ENCODE measurements at places on chromosomes 1 and 21.
A peak's percentile ranks its signal among the peaks of the same experiment; 100 is the strongest.

GRCh38 chr1:181482521-181483284 lies 614 bp upstream of the CACNA1E start:
- H3K27me3 ChIP-seq, result peaks cover 73% of the 10 kb centered on the region
- no peak for DNase-seq
- peaks cover 32% of the 10 kb centered on the region for H3K4me1 ChIP-seq
- H3K36me3 ChIP-seq, result no peaks in the 10 kb centered on the region
- H3K4me3 ChIP-seq, result peak overlapping the region; percentile 36

GRCh38 chr21:33075596-33076195 lies 5.8 kb downstream of the OLIG1 start:
- no peak overlapping the region for H3K27ac ChIP-seq
- no peaks in the 10 kb centered on the region for H3K36me3 ChIP-seq
- DNase-seq, result no peak
- H3K27me3 ChIP-seq, result peaks cover 75% of the 10 kb centered on the region

DNA sequence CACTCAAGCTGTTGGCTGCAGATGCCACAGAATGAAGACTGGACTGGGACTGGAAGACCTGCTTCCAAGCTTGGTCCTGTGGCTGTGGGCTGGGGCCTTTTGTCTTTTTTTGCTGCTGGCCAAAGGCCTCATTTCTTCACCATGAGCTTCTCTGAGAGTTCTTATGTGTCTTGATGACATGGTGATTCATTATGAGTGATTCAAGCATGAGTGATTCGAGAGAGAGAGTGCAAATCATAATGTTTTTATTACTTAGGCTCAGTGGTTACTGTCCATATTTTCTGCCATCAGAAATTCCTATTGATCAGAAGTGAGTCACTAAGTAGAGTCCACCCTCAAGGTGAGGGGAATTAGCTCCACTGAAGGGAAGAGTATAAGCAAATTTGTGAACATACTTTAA lies 94.0 kb downstream of the PCP4 start:
- peaks cover 9% of the 10 kb centered on the region for H3K4me1 ChIP-seq
- H3K36me3 ChIP-seq, result no peaks in the 10 kb centered on the region
- no peak overlapping the region for H3K4me3 ChIP-seq
- no peak for DNase-seq
- no peaks in the 10 kb centered on the region for H3K27me3 ChIP-seq
- H3K27ac ChIP-seq, result no peak overlapping the region

DNA sequence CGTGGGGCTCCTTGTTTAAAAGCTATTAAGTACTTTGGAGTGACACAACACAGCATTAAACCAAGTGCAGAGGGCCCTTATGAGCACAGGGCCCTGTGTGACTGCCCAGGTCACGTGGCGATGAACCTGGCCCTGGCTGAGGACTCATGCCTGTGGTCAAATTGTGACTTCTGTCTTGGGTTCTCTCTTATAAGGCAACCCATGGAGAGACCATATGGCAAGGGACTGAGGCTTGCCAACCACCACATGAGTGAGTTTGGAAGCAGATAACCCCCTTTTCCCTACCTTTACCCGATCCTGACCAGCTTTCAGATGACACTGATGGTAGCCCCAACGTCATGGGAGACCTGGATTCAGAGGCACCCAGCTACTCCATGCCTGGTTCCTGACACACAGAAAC lies 140.5 kb downstream of the ZBTB18 start:
- no peak overlapping the region for H3K27ac ChIP-seq
- no peak for DNase-seq
- no peak overlapping the region for H3K4me3 ChIP-seq
- no peaks in the 10 kb centered on the region for H3K36me3 ChIP-seq
- no peaks in the 10 kb centered on the region for H3K27me3 ChIP-seq

DNA sequence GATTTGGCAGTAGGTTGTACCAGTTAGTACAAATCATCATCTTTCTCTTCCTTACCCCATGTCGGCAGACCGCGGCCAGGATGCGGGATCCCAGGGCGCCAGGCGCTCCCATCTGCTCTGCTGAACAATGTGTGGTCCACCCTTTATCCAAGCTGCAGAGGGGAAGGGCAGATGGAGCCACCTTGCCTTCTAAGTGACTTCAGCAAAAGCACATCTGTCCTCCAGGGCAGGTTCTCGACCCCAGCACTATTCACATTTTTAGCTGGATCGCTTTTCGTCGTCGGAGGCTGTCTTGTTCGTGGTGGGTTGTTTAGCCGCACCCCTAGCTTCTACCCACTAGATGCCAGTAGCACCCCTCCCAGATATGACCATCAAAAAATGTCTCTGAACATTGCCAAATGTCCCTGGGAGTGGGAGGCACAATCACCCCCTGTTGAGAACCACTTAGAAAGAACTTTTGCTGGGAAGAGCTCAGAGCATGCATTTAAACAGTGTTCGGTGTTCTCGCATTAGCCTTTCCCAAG lies 58.1 kb upstream of the SIM2 start:
- H3K27ac ChIP-seq, result no peak overlapping the region
- H3K36me3 ChIP-seq, result no peaks in the 10 kb centered on the region

DNA sequence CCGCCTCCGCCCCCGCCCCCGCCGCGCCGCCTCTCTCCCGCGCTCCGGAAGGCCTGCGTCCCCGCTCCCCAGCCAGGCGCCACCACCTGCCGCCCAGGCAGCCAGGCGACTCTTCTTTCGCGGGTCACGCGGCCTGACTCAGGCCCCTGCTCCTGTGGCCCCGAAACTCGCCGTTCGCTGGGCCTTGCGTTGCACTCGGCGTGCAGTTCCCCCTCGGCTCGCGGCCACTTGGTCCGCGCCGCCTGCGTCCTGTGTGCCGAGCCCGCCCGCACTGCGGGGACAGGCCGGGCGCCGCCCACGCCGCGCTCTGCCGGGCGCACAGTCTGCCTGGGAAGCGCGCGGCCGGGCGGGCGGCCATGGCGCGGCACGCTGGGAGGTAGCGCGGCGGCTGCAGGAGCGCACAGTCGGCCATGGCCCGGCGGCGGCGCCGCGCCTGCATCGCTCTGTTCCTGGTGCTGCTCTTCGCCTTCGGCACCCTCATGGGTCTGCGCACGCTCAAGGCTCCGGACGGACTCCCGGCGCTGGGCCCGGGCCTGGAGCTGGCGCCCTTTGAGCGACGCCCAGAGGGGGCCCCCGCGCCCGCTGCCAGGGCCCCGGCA lies at the start of gene MANEAL:
TSS of gene MANEAL (plus strand) at position 75 of the 599 bp plus-strand sequence. CDS start at position 411, 336 bp downstream.
- H3K36me3 ChIP-seq, result no peaks in the 10 kb centered on the region
- H3K4me3 ChIP-seq, result peak within 1 kb of the TSS; percentile 40
- peaks cover 21% of the 10 kb centered on the region for H3K4me1 ChIP-seq
- no peak for DNase-seq
- peak within 1 kb of the TSS; percentile 33 for H3K27ac ChIP-seq

DNA sequence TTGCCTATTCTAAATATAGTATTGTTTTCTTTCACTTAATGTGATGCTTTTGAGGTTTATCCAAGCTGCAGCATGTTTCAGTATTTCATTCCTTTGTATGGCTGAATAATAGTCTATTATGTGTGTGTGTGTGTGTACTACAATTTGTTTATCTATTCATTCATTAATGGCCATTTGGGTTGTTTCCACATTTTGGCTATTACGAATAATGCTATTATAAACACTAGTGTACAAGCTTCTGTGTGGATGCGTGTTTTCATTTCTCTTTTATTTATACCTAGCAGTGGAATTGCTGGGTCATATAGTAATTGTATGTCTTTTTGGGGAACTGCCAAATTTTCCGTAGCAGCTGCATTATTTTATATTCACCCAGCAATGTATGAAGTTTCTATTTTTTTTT lies 15.0 kb upstream of the THEM5 start:
- no peak for DNase-seq
- no peaks in the 10 kb centered on the region for H3K27me3 ChIP-seq
- H3K4me3 ChIP-seq, result no peak overlapping the region
- no peaks in the 10 kb centered on the region for H3K4me1 ChIP-seq

DNA sequence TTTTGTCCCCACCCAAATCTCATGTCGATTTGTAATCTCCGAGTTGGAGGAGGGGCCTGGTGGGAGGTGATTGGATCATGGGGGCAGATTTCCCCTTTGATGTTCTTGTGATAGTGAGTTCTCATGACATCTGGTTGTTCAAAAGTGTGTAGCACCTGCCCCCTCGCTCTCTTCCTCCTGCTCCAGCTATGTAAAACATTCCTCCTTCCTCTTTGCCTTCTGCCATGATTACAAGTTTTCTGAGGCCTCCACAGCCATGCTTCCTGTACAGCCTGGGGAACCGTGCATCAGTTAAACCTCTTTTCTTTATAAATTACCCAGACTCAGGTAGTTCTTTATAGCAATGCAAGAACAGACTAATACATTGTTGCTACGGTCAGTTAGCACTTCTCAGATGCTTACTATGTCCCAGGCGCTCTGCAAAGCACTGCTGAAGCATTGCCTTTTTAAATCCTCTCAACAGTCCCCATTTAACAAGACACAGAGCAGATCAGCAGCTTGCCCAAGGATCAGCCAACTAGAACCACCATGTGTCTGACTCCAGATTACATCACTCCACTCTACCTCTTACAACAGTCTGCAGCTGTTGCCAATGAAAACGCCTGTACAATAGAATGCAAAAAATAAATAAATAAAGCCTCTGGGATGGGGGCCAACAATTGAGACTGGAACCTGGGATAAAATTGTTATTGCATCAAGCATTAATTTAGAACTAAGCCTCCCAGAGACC lies 52.4 kb upstream of the USP1 start:
- no peak overlapping the region for H3K4me3 ChIP-seq
- no peak overlapping the region for H3K27ac ChIP-seq
- H3K27me3 ChIP-seq, result no peaks in the 10 kb centered on the region
- no peak for DNase-seq

DNA sequence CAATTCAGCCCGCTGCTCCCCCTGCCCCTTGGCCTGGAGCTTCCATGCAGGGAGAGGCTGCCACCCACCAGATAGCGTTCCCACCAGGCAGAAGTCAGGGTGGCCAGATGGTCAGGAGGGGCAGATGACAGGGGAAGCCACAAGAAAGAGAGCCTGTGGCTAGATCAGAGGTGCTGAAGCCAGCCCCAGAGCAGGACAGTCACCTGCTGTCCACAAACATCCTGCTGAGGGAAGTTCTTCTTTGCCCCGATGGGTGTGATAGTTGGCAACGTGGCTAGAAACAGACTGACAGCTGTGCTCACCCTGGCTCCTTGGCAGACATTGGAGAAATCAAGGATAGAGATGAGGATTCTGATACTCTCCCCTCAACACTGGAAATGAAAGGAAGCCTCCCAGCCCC lies 27.2 kb upstream of the SRP9 start:
- H3K4me1 ChIP-seq, result no peaks in the 10 kb centered on the region
- H3K27me3 ChIP-seq, result no peaks in the 10 kb centered on the region
- DNase-seq, result no peak
- H3K4me3 ChIP-seq, result no peak overlapping the region
- no peak overlapping the region for H3K27ac ChIP-seq
- H3K36me3 ChIP-seq, result no peaks in the 10 kb centered on the region

GRCh38 chr1:59906931-59907330 lies 19.6 kb downstream of the CYP2J2 start:
- H3K4me3 ChIP-seq, result no peak overlapping the region
- H3K4me1 ChIP-seq, result no peaks in the 10 kb centered on the region
- DNase-seq, result no peak
- H3K27ac ChIP-seq, result no peak overlapping the region
- peaks cover 4% of the 10 kb centered on the region for H3K27me3 ChIP-seq

- no peaks in the 10 kb centered on the region for H3K27me3 ChIP-seq
- no peaks in the 10 kb centered on the region for H3K36me3 ChIP-seq
- no peak overlapping the region for H3K4me3 ChIP-seq
Measured at GRCh38 chr1:73674945-73675561, 522.9 kb downstream of the LRRIQ3 start.
